ENCODE measurements at places on chromosomes 5 and 9.

GRCh38 chr5:15363601-15364000 is 136.4 kb upstream of the FBXL7 start:
- DNase-seq: no peak

- no peak for DNase-seq
These were observed 78.9 kb upstream of the ICE1 start for GRCh38 chr5:5343568-5343967.

GRCh38 chr5:169079697-169080096 is 221.2 kb downstream of the SLIT3 start:
- no peak for DNase-seq

DNA sequence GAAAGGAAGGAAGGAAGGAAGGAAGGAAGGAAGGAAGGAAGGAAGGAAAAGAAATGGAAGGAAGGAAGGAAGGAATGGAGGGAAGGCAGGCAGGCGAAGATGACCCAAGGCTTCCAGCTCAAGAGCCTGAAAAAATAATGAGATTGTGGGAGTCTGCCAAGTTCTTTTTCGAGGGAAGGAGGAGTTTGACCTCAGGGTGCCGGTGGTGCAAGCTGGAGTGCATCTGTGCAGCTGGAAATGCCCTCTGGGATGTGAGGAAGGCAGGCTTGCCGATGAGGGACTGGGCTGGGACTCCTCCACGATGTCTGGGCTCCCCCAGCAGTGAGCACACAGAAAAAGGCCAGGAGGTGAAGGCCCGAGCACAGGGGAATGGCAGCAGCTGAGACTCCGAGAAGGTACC is 154.9 kb upstream of the DAPK1 start:
- no peak for DNase-seq

- peak; percentile 26 for DNase-seq
These were observed 161.9 kb downstream of the MACROH2A1 start for GRCh38 chr5:135236908-135237747.

GRCh38 chr9:89531766-89532165 is 33.9 kb upstream of the SEMA4D start:
- DNase-seq: no peak

DNA sequence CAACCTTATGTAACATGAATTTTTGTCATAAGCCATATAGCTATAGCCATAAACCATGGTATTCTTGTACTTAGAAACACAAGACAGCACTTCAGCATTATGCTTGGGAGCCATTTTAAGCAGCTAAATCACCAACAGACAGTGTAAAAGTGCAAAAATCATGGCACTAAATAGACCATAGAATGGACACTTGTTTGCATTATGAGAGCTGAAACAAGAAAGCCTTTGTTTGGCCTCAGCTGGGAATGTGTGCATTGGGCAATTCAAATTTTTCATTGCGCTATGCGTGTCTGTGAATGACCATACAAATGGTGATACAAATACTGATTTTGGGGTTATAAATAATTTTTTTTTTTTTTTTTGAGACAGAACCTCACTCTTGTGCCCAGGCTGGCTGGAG is 23.7 kb downstream of the KDM4C start:
- no peak for DNase-seq

GRCh38 chr9:97572196-97572891 is 60.8 kb downstream of the TSTD2 start:
- DNase-seq: no peak

GRCh38 chr5:109373932-109374331 is 35.8 kb downstream of the PJA2 start:
- no peak for DNase-seq

DNA sequence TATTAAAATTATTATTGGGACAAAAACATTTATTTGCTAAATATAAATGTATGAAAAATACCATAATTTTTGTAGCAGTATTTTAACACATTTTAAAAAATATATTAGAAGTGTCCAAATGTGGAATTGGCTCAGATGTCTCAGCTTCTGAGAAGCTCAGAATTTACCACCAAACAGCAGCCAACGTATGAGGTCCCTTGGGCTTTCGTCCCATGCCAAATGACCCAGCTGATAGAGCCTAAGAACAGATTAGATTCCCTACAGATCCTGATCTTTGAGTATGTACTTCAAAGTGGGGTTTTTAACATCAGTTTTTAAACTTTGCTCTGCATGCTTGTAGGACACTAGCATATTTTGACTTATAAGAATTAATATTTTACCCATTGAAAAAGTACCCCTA is 77.3 kb upstream of the RPS23 start:
- no peak for DNase-seq

GRCh38 chr5:72110394-72111013 is 3.2 kb downstream of the MAP1B start:
- DNase-seq: no peak

- peak; percentile 65 for DNase-seq
These were observed 141.6 kb upstream of the ZNF608 start for GRCh38 chr5:124888050-124888506.

Data from Caco-2 (cell line).